Activated CD4-positive, alpha-beta T cell treated with anti-CD3 and anti-CD28 coated beads, Interleukin-2, amount 10 ng/mL, durations not matched to agents 7 days and 5 days (primary cell): ENCODE measurements at places on chromosomes 2 and 18. TPM values are rescaled to one million over a fixed set of nuclear protein-coding genes. Genes with fewer than 3 reads are reported as not detected.

Gene ST8SIA3
- not detected for total RNA-seq

Gene MEP1B
- not detected for total RNA-seq

Gene AQP12A
- total RNA-seq = not detected

Gene NETO1
- not detected for total RNA-seq

Gene REG1A
- not detected for total RNA-seq

Gene SLC11A1
- total RNA-seq = 0.17 TPM

Gene TSPYL6
- not detected for total RNA-seq

Gene GPBAR1
- total RNA-seq = 1.2 TPM

Gene LBX2
- 0.25 TPM for total RNA-seq

Gene LINC00305
- total RNA-seq = not detected

Gene LOXHD1
- total RNA-seq = 0.35 TPM

Gene ICA1L
- 6.6 TPM for total RNA-seq

Gene IFT172
- 9.8 TPM for total RNA-seq

Gene DNAJC5G
- total RNA-seq = not detected

DNA sequence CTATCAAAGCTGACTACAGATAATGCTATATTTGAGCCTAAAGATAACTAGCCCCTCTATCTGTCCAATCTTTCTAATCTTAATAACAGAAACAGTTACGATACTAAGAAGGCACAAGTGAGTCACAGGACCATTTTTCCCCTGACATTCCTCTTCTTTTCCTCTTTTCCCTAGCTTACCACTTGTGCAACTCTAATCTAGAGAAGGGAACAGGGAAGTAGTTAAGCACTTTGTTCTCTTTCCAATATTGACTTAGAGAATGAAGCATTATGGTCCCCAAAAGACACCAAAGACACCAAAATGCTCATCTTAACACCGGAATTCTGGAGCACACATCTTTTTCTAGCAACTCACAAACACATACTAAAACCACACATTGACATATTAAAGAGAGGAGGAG is 1.8 kb downstream of the PDE11A start:
- peaks cover 54% of the 10 kb centered on the region for H3K27me3 ChIP-seq
- H3K4me3 ChIP-seq = no peak overlapping the region
- peaks cover 11% of the 10 kb centered on the region for H3K4me1 ChIP-seq
- DNase-seq = no peak
- no peak overlapping the region for H3K27ac ChIP-seq

GRCh38 chr18:22951823-22952222 is 18.7 kb downstream of the RBBP8 start:
- peaks cover 21% of the 10 kb centered on the region for H3K4me1 ChIP-seq
- H3K27me3 ChIP-seq = no peaks in the 10 kb centered on the region
- no peak for DNase-seq
- H3K27ac ChIP-seq = no peak overlapping the region

DNA sequence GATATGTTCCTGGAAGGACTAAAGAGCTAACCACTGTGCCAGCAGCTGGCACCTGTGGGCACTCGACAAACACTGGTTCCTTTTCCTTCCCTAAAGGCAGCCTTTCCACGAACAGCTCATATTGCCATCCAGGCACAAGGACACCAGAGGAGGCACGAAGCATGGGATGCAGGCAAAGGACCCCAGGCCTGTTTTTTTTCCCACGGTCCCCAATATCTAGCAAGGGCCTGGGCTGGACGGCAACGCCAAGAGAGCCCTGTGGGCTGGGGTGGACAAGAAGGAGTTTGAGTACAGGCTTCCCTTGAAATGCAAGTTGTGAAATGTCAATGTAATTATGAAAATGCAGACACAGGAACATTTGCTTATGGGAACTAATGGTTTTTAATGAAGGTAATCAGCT is 135.9 kb downstream of the CYP26B1 start:
- no peaks in the 10 kb centered on the region for H3K4me1 ChIP-seq
- H3K27me3 ChIP-seq = no peaks in the 10 kb centered on the region
- no peaks in the 10 kb centered on the region for H3K36me3 ChIP-seq
- DNase-seq = no peak

DNA sequence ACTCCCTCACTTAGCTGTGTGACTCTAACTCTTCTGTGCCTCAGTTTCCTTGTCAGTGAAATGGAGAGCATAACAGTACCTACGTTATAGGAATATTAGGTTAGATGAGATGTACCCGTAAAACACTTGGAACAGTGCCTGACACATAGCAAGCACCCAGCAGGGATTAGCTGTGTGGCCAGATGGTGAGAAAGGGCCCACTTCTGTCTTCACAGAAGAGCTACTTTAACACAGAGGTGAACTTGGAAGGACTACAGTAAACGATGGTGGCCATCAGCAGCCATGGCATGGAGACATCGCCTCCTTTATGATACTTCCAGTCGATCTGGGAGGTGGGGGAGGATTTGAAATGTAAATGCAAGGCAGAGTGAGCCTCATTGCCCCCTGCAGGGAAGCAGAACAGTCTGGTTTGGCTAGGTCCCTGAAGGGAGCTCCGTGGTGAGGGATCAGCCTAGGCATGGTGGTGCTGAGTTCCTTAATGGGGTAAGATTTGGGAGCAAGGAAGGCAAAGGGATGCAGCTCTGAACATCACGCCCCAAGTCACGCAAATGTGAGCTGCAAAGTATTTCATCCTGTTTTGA is 101.7 kb upstream of the ALPP start:
- H3K4me1 ChIP-seq = no peaks in the 10 kb centered on the region
- DNase-seq = no peak
- H3K27me3 ChIP-seq = no peaks in the 10 kb centered on the region
- H3K4me3 ChIP-seq = no peak overlapping the region
- peaks cover 5% of the 10 kb centered on the region for H3K36me3 ChIP-seq

GRCh38 chr2:164145093-164145987 is 409.5 kb upstream of the FIGN start:
- no peak for DNase-seq
- no peak overlapping the region for H3K4me3 ChIP-seq
- H3K36me3 ChIP-seq = no peaks in the 10 kb centered on the region

- peak overlapping the region; percentile 97 for H3K27ac ChIP-seq
- peaks cover 16% of the 10 kb centered on the region for H3K36me3 ChIP-seq
- no peaks in the 10 kb centered on the region for H3K27me3 ChIP-seq
- H3K4me1 ChIP-seq = peaks cover 24% of the 10 kb centered on the region
- no peak for DNase-seq
Measured at GRCh38 chr2:30446602-30447148, 371 bp upstream of the LCLAT1 start.

DNA sequence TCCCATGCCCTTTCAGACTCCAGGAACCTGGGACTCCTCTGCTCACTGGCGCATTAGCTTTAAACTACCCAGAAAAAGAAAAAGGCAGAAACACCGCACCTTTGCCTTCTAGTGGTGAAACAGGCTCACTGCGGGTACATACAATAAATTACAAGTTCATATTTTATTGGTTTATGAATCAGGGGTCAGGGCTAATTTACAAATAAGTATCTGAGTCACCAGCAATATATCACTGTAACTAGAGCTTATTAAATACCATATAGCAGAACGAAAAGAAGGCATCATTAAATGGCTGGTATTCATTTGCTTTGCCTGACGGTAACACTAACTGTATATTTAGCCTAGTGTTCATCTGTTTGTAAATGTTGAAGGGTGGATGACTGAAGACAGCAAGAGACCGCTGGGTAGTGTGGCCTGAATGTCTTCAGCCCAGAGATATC is 26.9 kb upstream of the DTNB start:
- DNase-seq = peak; percentile 41
- H3K4me1 ChIP-seq = peaks cover 2% of the 10 kb centered on the region
- H3K27ac ChIP-seq = no peak overlapping the region
- H3K36me3 ChIP-seq = no peaks in the 10 kb centered on the region
- H3K4me3 ChIP-seq = no peak overlapping the region

GRCh38 chr2:233247116-233247515 is 4.4 kb upstream of the ATG16L1 start:
- peaks cover 61% of the 10 kb centered on the region for H3K4me1 ChIP-seq
- DNase-seq = no peak
- H3K36me3 ChIP-seq = peaks cover 10% of the 10 kb centered on the region
- H3K27me3 ChIP-seq = no peaks in the 10 kb centered on the region
- H3K27ac ChIP-seq = peak overlapping the region; percentile 85
- no peak overlapping the region for H3K4me3 ChIP-seq

DNA sequence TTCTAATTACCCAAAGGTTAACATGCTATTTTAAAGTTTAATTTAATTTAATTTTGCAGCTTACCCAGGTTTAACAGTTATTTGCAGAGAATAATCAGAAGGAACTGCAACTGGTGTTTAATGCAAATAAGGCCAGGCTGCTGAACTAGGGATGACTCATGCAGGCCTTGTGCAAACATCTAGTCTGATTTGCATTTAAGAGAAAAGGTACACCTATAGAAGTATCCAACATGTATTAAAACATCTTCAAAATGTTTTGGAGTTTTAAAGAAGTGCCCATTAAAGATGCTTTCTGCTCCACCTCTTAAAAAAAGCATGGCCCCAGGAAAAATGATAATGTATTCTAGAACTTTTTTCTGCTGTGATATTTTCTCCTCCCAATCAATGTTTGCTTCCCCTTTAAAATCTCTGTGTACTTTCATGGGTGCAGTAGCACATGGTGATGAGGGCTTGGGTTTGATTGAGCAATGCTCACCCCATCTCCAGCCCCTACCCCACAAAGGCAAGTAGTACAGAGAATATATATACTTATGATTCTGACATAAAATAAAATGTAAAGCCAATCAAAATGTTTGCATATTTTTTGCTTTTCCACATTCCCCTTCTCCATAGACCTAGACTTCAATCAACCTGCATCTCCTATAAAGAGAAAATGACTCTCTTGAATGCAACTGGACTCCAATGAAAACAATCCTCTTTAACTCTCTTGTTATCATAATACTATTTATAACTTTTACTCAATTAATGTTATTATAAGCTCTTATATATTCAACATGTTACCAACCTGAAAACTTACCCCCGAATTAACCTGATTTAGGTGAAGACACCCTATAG is 54.1 kb downstream of the ATP8B1 start:
- H3K4me1 ChIP-seq = peaks cover 12% of the 10 kb centered on the region
- H3K27me3 ChIP-seq = no peaks in the 10 kb centered on the region
- H3K36me3 ChIP-seq = no peaks in the 10 kb centered on the region

- H3K27me3 ChIP-seq = no peaks in the 10 kb centered on the region
- H3K27ac ChIP-seq = no peak overlapping the region
Measured at GRCh38 chr2:40751981-40752380, 300.1 kb upstream of the SLC8A1 start.

DNA sequence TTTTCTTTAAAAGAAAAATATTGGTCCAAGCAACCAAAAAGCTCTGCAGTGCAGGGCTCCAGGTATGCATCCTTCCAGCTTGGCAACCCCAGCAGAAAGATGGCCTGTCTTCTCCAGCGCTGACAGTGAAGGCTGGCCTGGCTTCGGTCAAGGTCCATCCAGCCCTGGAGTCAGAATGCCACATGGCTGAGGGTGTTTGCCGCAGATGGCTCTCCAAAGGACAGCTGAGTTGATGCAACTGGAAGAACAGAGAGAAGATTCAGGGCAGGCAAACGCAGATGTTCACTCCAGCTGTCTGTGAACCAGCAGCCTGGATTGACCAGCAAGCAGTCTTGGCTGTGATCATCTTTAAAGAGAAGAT is 51.4 kb downstream of the MARCO start:
- H3K27me3 ChIP-seq = peaks cover 3% of the 10 kb centered on the region
- H3K4me3 ChIP-seq = no peak overlapping the region
- peaks cover 13% of the 10 kb centered on the region for H3K4me1 ChIP-seq
- H3K36me3 ChIP-seq = no peaks in the 10 kb centered on the region

DNA sequence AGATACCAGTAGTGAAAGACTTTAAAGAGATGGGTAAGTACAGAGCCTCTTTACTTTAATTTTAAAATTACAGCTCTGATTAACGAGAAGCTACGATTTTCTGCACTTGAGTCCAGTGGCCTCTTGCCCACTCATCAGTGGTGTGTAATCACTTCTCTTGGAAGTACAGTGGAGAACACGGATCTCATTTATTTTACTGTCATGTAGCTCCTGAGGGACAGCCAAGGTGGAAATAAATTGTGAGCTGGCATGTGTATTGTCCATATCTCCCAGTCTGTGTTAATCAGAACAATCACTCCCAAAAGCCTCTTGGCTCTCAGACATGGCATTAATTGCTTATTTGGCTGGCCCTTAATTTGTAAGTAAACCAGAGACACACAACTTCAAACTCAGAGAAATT is 69.4 kb downstream of the LOXHD1 start:
- H3K27me3 ChIP-seq = peaks cover 15% of the 10 kb centered on the region
- no peaks in the 10 kb centered on the region for H3K36me3 ChIP-seq
- H3K4me1 ChIP-seq = no peaks in the 10 kb centered on the region
- DNase-seq = no peak
- no peak overlapping the region for H3K27ac ChIP-seq
- H3K4me3 ChIP-seq = no peak overlapping the region
